ENCODE measurements at places on chromosomes 7 and 10.

DNA sequence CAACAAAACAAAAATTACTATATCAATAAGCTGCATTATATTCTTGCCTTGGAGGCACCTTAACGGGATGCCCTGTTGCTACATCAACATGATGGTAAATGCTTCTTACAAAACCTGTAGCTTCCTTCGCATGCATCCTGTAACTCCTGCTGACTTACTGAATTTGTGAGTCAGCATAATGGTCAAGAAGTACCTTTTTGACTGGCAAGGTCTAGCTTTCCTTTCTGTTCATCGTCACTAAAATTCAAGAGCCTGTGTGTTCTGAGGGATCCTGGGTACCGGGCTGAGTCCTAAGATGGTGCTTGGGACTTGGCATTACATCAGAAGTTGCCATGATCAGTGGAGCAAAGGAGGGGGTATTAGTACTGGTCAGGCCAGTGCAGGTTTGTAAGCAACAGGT lies 4.9 kb downstream of the PFKFB3 start:
- no peak for DNase-seq

DNA sequence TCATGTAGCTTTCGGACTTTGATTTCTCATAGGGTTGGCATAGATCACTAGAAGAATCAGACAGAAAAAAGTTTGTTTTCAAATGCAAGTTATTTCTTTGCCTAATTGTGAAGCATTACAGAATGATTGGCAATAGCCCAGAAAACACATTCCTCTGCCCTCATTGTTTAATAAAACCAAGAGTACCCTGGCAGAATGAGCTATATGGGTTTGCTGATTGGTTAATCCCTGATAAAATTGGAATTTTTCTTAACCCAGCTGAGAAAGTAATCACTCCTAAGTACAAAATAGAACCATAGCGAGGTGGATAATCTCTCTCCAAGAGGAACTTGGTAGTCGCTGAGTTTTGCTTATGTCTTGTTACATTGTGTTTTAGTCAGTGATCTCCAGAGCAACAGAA lies 30.9 kb upstream of the CREB5 start:
- no peak for DNase-seq

DNA sequence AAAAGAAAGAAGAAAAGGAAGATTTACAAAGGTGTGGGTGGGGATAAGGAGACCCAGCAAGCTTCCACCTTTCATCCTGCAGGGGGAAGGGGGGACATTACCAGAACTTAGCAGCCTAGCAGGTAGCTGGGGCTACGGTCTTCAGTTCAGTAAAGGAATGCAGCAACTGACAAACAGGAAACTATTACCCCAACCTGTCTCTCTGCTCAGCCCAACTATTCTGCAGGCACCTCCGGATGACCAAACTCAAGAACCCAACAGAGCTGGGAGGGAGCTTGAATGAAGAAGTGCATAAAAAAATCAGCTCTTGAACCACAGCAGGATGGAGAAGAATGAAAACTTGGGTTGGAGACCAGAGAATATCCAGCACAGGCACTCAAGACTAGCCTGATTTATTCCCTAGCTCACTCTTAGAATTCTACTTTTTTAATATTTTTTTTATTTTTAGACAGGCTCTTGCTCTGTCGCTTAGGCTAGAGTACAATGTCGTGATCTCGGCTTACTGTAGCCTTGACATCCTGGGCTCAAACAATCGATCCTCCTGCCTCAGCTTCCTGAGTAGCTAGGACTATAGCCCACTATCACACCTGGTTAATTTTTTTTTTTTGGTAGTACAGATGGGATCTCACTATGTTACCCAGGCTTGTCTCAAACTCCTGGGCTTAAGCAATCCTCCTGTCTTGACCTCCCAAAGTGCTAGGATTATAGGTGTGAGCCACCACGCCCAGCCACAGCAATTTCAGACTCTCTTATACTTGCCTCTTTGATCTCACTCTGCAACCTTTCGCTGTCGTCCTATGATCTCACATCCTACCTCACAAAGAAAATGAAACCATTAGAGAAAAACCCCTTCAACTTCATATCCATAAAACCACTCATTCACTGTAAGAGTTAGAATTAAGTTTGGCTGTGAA lies 18.5 kb upstream of the C10orf67 start:
- no peak for DNase-seq

DNA sequence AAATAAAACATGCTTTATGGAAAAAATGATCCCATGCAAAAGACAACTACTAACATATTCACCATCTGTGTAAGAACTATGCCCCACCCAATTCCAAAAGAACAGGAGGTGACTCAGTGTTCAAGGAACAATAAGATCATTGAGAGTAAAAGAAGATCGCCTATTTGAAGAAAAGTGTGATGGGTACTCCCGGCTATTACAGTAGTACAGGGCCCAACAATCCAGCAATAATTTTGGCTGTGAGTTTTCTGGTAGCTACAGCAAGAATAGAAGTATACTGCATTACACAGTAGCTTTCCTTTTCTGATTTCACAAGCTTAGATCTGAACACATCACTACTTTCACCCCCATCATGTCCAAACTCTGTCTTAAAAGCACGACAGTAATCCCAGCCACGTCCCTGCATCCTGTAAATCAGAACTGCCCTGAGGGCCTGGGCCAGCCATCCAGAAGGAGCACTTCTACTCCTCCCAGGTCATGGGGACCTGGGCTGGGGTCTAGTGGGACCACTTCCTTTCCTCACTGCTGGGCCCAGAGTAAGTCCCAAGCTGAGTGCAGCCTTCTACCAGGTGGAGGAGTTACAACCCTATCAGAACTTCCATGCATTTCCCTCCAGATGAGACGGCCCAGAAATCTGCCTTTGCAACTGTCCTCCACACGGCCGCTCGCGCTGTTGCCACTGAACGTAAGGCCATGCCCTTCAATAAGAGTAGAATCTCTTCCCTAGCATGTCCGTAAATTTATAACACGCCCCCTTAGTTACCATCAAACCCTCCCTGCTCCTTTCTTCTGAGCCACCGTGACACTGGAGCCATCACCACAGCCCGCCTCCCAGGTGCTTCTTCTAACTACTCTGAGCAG lies 7.9 kb downstream of the ESYT2 start:
- DNase-seq: no peak

GRCh38 chr7:70384024-70384423 lies 747.9 kb upstream of the GALNT17 start:
- DNase-seq: no peak

DNA sequence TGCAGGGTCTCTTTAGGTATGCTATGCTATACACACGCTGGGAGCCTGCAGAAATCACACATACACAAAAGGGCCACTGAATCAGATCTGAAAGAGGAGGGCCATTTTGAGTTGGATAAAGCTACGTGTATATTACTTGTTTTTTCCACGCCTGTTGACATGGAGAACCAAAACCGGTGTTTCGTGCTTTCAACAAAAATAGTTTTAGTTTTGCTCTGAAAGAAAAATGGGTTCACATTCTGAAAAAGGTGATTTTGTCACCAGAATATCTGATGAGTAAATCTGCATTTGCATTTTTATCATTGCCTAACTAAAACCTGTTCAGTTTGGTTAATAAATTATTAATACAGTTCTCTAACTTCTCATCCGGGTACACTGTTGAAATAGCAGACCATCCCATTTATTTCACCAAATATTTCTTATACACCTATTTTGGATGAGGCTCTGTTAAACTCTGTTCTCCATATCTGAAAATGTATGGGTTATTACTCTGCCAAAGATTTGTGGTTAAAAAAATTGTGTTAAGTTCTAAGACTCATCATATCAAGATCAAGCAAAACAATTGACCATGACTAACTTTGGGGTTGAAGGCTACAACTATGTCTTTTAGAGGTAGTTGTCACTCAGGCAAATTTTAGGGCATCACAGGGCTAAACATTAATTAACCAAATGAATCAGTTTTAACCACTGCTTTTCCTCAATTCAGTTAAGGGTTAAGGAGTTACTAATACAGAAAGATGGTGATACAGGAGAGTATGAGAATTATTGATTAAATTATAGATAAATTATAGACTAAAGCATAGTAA lies 101.2 kb upstream of the RPA3 start:
- DNase-seq: no peak

- no peak for DNase-seq
These were observed 73.7 kb upstream of the BAIAP2L1 start for GRCh38 chr7:98474558-98474957.

- no peak for DNase-seq
These were observed 141.1 kb upstream of the PCBD1 start for GRCh38 chr10:71029411-71029892.

- no peak for DNase-seq
These were observed at the start of gene ATG9B for GRCh38 chr7:151024435-151025056. TSS of gene ATG9B (minus strand) at chr7:151024494. CDS start at chr7:151024423, 71 bp downstream.

DNA sequence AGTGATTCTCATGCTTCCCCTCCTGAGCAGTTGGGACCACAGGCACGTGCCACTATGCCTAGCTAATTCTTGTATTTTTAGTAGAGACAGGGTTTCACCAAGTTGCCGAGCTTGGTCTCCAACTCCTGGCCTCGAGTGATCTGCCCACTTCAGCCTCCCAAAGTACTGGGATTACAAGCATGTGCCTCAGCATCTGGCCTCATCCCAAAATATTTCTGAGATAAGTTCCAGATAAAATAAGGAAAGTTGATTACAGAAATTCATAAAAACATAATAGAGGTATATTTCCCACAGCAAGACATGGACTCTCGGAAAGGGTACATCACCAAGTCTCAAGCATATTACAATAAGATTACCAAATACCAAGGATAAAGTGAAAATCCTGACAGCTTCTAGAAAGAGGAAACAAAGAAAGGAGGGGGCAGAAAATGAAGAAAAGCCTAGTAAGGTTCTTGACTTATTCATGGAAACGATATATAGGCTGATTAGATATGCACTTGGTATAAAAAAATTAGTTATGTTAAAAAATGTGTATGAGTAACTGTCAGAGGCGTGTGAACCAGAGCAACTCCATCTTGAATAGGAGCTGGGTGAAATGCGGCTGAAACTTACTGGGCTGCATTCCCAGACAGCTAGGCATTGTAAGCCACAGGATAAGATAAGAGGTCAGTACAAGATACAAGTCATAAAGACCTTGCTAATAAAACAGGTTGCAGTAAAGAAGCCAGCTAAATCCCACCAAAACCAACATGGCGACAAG lies 35.0 kb downstream of the IQUB start:
- no peak for DNase-seq

DNA sequence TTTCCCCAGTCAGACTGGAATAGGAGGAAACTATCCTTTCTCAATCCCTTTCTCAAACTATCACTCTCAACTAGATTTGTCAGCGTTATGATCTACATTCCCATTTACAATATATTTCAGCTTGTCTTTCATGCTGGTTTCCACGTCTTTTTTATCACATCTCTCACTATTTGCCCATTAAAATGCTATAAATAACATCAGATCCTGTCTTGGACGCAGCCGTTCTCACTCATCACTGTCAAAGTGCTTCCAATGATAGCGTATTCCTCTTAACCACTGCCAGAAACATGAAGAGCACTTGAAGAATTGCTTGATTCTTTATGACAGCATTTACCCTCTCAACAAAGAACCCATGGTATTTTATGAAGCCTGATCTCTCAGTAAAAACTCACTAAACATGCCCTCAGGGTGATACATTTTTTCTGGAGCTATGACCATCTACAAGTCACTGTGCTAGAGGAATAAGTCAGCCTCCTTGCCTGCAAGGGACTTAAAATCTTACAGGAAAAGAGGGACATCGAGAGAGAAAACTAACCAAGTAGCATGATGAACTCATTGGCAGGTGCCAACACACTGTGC lies 205.6 kb upstream of the PFKP start:
- peak; percentile 34 for DNase-seq

- DNase-seq: no peak
These were observed 57.7 kb downstream of the KLF6 start for GRCh38 chr10:3727268-3727667.

- DNase-seq: no peak
These were observed 150.8 kb downstream of the PFKFB3 start for GRCh38 chr10:6353526-6353925.

DNA sequence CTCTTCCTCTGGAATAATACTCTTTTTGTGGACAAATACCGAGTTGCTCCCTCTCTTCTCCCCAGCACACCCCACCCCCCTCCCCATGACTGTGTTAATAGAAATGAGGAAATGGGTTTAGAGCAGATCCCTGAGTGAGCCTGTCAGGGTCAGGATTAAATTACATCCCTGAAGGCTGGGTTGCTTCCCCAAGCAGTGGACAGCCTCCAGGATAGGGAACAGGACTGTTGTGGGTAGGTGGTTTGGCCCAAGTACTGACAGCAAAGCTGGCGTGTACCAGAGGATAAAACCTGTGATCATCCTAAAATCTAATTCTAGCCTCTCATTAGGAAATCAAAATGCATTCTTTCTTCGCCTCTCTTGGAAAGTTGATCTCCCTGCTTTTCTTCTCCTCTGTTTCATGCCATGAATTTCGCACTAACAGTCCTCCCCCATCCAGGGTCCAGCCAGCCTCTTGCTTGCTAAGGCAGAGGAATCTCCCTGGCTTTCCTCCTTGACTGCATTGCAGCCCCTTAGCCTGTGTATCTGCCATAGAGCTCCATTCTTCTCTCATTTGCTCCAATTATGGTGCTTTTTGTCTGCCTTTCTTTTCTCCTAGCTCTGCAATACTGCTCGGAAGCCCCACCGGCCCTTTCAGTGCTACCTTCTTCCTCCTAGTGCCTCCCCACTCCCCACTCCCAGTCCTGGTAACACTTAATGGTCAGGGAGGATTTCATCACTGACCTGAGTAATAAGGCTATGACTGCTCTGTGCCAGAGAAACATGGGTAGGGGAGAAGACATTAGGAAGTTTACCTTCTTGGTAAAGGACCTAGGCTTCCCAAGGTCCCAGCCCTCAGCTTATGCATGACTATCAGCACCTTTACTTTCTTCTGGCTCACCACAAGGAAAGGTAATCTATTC lies 8.4 kb downstream of the LRRC4 start:
- DNase-seq: no peak

DNA sequence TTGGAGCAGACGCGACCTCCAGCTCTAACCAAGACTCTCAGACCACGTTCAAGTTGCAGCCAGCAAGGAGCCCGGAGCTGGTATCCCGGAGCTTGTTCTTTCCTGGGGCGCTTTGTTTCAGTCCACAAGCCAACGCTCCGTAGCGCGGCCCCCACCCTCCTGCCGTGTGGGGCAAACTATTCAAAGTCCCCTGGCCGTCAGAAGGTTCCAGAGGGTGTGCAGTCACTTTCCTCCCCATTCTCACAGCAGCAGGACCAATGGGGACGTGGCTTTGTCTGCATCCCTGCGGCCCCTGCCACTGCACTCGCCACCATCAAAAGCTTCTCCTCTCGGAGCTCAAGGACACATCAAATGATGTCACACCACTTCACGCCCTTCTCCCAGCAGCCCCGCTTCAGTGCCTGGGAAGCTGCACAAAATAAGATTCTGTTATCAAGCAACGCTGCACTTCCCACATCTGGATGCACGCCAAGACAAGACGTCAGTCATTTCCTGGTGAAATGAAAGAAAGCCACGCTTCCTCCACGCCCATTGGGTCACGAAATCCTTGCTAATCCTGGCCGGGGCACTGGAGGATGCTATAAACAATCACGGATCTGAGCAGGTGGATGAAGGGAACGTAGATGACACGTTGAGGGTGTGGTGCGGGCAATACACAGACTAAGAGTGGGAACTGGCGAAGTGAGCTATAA lies 348.2 kb downstream of the PTPRN2 start:
- DNase-seq: peak; percentile 69

DNA sequence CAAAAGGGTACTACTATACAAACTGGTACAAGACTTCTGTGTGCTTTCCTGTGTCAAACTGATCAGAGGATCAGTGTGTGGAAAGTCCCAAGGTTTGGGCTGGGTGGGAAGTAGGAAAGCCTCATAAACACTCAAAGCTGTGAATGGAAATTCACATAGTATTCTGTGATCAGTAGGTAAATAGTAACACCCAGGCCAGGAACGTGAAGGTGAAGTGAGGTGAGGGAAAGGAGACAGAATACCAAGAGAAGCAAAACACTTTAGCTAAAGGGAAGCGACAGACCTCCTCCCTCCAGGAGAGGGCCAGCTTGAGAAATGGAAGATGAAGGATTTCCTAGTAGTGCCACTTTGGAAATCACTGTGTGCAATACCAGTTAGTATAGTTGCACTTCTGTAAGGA lies 451.9 kb downstream of the KCNMA1 start:
- no peak for DNase-seq

Data from eye (tissue), 1 donor.